NCI-H1105 (cell line): ENCODE measurements at places on chromosomes 4 and X.

DNA sequence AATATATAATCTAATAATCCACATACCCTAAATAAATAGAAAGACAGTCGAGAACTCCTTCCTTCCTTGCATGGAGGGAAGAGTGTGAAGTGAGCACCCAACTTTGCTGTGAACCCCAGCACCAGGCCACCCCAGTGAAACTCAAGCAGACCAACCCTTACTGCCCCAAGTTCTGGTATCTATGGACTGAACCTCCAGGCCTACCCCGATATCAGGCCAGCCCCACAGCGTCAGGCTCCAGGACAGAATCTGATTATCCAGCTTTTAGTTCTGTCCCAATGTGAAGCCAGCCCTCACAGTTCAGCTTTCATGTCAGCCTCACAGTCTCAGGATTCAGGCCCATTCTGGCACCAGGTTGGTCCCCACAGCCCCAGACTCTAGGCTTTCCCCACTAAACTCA lies 1617.2 kb upstream of the AGA start:
- no peak for DNase-seq

DNA sequence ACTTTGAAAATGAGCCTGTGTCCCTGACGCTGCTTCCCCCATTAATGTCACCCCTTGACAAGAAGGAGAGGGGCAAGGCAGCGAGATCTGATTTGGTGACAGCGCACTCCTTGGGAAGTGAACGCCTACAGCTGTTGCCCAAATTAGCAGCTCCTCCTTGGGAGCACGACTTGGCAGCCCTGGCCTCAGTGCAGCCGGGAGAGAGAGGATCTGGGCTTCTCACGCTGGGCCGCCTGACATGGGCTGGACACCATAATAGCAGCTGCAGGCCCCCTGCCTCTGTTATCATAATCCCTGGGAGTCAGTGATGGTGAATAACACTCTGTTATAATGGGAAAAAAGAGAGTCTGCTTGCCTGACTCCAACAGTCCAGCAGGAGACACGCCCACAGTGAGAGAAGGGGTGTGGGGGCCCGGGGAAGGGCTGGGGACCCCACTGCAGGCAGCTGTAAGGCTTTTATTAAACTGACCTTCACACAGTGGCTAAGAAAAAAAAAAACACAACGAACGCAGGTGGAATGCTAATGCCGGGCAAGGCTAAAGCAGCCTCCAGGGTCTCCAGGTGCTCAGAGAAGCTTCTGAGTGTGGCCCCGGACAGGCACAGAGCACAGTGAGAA lies 73.3 kb downstream of the PSAPL1 start:
- no peak for DNase-seq

DNA sequence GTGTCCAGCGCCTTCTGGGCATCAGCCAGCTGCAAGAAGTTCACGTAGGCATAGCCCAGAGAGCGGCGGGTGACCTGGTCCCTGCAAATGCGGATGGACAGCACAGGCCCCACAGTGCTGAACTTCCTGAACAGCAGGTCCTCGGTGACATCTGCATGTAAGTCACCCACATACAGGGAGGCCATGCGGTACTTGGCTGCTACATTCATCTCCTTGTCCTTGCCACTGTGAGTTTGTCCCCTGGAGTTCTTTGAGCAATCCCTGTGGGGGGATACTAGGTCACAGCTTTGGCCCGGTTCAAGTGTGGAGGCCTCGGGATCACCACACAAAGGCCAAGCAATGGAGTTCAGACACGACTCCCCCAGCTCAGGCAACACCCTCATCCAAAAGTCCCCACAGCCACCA lies 776 bp downstream of the PABPC4L start:
- no peak for DNase-seq

DNA sequence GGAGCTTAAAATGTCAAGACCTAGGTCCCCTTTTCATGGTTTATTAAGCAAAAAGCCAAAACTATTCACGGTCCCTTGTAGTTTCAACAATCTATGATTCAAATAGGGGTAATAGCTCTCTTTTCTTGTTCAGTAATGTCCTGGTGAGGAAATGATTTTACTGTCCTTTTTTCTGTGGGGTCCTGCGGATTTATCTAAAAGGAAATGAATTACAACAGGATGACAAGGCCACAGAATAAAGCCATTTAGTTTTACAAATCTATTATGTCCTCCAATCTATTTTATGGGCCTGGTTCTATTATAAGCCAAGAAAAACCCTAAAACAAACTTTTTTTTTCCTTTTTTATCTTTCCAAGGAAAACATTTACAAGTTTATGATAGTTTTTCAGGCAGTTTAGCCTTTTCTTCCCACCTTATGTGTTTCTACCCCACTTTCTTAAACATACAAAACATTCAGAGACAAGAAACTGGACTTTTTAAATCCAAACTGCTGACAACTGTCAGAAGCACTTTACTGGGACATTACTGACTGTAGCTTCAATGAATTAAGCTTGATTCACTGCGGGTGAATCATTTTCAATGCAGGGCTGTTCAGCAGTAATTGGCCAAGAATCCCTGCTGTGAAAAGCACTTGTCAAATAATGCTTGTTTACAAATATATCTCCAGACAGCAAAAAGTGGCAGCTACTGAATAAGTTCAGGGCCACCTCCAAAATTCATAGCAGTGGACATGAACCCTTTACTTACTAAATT lies 4.3 kb downstream of the EPHA5 start:
- DNase-seq: peak; percentile 30

DNA sequence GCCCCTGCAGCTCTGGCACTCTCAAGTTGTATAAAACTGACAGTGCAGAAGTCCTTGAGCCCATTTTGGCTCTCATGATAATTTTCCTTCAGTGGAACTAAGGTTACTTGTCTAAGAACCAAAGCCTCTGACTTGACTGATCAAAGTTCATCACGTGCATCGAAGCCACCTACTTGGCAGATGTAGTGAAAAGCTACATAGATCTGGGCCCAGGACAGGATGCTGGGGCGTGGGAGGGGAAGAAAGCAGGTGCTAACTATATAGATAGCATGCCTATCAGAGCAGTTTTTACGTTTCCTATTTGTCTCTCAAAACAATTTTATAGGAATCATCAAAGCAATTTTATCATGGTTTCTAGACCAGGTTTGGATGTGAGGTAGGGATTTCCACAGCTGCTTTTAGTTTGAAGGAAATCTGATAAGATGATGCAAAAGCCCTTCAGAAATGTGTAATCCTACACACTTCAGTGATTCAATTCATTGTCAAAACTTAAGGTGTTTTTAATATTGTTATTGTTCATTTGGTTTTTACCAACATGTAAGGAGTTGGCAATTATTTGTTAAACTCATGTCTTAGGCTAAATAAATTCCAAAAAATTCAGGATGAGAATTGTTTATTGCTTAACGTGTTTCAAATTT lies 1.2 kb upstream of the CD40LG start:
- no peak for DNase-seq

DNA sequence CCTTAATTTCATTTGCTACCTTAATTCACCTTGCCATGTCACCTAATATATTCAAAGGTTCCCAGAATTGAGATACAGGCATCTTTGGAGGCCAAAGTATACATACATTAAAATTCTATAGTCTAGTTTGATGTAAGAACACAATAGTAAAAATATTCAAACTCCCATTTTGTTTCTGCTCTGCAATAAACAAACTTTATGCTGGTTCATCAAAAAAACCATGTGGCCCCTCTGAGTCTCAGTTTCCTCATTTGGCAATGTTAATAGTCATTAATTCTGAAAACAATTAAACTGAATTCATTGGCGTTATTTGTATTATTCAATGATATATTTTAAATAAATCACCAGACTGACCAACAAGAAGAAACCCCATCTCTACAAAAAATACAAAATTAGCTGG lies 639.4 kb upstream of the INTU start:
- no peak for DNase-seq

- no peak for DNase-seq
Measured at GRCh38 chr4:96787766-96788165, 947.9 kb downstream of the PDHA2 start.

- DNase-seq: no peak
Measured at GRCh38 chrX:149648932-149649331, 17.3 kb upstream of the TMEM185A start.

DNA sequence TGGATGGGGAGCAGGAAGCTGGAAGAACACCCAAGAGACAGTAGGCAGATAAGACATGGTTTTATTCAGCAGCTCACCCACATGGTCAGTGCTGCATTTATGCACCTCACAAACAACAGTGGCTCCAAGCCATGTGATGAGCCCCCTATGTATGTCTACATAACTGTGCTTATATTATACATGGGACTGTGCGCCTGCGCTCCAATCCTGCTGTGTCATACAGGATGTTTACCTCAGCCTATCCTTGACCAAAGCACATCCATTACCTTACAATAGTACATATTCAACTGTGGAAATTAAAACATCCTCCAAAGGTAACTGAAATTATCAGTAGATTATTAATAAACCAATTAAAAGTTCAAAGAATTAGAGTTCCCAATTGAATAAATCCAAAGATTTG lies 44.1 kb upstream of the SGMS2 start:
- DNase-seq: no peak

DNA sequence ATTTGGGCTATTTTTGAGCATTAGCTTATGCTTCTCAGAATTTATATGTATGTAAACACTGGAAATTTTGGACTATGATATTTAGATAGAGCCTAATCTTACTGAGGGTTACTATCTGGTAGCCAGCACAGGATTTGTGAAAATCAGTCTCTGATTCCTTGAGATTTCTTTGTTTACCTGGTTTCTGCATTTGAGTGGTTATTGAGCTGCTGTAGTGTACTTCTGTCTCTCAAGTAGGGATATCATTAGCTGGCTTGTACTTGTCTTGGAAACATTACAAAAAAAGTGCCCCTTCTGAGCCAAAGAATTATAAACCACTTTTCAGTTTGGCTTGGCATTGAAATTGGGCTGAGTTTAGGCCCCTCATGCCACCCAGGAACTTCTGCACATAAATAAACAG lies 49.7 kb downstream of the TLL1 start:
- DNase-seq: peak; percentile 5
